Urinary bladder (tissue), 4 donors: ENCODE measurements at places on chromosomes 3 and 15.

GRCh38 chr3:152350776-152351175 is 82.0 kb downstream of the MBNL1 start:
- DNase-seq = no peak

GRCh38 chr15:26395624-26396023 is 377.2 kb downstream of the GABRB3 start:
- no peak for DNase-seq

- no peak for DNase-seq
These were observed 34.5 kb upstream of the ATP10A start for GRCh38 chr15:25897658-25898057.

- no peak for DNase-seq
These were observed 15.4 kb downstream of the CELF6 start for GRCh38 chr15:72304596-72304995.

- DNase-seq = no peak
These were observed 30.2 kb upstream of the MORF4L1 start for GRCh38 chr15:78842519-78842918.

- no peak for DNase-seq
These were observed 409.8 kb downstream of the TBL1XR1 start for GRCh38 chr3:176787506-176787905.

DNA sequence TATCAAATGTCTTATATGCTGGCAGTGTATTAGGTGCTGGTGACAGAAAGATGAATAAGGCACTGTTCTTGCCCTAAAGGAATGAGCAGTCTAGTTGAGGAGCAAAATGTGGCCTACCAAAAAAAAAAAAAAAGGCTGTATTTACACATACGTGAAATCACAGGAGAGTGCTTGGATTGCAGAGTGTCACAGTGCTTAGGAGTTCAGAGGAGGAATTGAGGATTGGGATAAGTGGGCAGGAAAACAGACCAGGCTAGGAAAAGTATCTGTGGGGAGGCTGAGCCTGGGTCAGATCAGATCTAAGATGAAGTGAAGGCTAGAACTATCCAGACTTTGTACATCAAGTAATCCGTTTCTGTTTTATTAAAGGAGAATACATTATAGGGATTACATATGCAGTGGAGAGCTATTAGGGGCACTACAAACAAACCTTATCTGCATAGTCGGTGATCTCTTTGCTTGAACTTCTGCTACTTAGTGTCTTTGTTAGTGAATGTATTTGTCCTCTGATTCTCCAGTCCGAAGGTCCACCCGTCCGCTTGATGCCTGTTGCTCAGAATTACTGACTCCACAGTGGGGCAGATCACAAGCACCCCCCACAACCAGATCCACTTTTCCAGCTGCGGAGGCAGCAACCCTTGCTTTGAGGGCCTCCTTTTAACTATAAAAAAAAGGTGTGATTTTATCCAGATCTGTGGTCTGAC is 80.0 kb downstream of the FNDC3B start:
- DNase-seq = no peak

DNA sequence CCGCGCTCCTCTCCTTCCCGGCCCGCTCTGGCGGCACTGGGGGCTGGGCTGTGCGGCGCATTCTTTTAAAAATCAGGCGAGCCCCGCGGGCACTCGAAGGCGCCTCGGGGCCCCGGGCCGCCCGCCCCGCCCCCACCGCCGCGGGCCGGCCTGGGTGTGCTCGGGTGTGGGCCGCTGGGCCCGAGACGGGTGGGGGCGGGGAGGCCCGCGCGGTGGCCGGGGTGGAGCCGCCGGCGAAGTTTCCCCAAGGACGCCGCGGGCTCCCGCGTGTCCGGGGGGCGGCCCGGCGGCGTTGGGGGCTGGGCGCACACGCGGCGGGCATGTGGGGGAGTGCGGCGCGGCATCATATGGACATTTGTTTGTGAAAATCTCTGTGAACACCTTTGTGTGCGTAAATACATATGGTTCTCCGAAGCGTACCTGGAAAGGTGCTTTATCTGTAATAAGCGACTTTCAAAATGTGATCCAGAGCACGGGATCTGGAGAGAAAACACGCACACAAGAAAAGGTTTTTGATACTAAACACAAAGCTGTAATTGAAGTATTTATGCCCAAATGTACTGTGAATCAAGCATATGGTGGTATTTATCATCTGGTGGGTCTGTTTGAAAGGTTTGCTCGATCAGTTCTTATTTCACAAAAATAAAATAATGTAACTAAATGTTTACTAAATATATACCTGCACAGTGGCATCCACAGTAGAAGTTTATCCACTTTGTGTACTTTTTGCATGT is 612 bp upstream of the TBL1XR1 start:
- DNase-seq = no peak

GRCh38 chr15:57216288-57216687 is 160.0 kb upstream of the CGNL1 start:
- DNase-seq = no peak

- no peak for DNase-seq
These were observed 64.7 kb downstream of the ATP2B2 start for GRCh38 chr3:10440684-10441083.

DNA sequence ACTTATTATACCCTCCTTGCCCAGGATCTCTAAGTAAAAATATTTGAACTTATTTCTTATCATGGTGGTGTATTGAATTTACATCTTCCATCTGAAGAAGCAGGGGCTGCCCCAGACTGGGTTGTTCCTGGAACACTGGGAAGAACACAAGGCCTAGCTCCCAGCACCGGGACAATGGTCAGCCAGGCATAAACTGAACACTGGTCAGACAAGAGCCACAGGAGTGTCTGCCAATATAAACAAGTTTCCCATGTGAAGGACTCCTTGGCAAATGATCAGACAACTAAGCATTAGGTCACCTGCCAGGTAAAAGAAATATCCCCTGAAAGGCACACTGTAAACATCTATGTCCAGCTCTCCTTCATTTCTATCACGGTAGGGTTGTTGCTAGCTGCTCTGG is 172.4 kb downstream of the ATP8B4 start:
- DNase-seq = no peak

- DNase-seq = no peak
These were observed 57.4 kb downstream of the ARHGAP31 start for GRCh38 chr3:119351581-119351980.

- no peak for DNase-seq
These were observed 62.8 kb downstream of the SLCO2A1 start for GRCh38 chr3:133966954-133967353.

DNA sequence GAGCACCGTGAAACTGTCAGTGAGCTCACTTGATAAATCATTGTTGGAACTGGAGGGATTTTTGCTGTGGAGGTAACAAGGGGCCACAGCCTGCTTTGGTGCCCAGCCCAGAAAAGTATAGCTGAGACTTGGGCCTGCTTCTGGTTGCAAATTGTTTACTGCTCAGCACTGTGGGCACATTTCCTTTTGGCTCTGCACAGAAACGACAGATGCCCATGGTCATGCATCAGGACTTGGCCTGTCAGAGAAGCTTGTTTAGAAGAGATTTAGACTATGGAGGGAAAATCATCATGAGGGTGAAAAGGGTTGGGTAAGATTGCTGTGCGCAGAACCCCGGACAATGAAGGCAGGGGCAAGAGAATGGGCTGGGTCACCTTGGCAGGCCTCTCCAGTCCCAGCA is 286.1 kb upstream of the CTNNB1 start:
- DNase-seq = no peak

- DNase-seq = no peak
These were observed 182.5 kb downstream of the VGLL4 start for GRCh38 chr3:11461226-11461625.
